Activated CD4-positive, alpha-beta memory T cell treated with anti-CD3 and anti-CD28 coated beads, Interleukin-2, amount 10 ng/mL, durations not matched to agents 7 days and 5 days (primary cell): ENCODE measurements at places on chromosomes 12 and 14.

- DNase-seq = no peak
These were observed 42.6 kb downstream of the NELL2 start for GRCh38 chr12:44833561-44833960.

- DNase-seq = no peak
These were observed 105.2 kb downstream of the RBM19 start for GRCh38 chr12:113860950-113861349.

DNA sequence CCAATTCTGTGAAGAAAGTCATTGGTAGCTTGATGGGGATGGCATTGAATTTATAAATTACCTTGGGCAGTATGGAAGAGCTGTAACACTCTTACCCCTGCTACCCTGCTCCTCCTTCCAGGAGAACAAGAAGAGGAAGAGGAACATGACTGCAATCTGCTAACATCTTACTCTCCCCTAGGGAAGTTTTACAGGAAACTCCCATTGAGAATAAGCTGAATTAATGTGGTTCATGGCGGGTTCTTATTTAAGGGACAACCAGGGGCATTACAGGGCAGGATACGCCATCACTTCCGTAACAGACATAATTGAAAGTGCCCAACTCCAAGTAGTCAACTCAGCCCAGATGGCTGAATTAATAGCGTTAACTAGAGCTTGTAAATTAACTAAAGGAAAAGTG, 9.4 kb upstream of the PSMC1 start:
- DNase-seq = no peak

DNA sequence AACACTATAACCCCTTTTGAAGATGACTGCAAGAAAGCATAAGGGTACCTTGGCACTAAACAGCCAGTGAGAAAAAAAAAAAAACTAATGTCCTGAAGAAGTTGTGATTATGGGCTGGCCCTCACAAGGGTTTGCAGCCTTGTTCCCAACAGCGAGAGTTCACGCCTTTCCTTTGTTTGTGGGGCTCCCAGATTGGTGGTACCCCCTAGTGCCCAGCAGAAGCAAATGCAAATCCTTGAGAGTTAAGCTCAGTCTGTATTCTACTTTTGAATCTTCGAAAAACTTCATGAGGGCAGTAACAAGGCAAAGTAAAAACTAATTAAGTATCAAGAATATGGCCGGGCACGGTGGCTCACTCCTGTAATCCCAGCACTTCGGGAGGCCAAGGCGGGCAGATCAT, 238.9 kb upstream of the LMO3 start:
- DNase-seq = no peak

DNA sequence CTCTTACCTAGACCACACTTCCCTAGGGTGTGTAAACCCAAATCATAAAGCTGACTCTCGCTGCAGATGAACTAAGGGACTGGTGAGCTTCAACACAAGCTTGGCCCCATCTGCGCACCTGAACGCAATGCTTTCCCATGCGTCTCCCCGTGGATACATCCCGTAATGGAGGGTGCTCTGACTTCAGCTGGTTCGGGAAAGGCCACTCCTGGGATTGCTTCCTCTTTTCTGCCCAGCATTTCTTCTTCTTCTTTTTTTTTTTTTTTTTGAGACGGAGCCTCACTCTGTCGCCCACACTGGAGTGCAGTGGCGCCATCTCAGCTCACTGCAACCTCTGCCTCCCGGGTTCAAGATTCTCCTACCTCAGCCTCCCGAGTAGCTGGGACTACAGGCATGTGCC, 27.7 kb upstream of the ETFBKMT start:
- no peak for DNase-seq

DNA sequence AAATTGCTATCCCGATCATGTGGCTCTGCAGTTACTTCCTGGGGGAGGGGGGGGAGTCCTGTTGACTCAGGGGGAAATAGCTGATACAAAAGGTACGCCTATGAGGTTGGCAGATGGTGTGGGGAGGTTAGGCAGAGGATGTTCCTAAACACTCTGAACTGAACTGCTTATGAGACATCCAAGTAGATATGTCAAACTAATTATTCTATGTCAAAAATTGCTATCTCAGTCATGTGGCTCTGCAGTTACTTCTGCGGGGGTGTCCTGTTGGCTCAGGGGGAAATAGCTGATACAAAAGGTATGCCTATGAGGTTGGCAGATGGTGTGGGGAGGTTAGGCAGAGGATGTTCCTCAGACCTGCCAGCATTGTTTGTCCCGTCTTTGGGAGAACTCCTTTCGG, 5.1 kb upstream of the VCPKMT start:
- DNase-seq = no peak

GRCh38 chr12:5317556-5317955, 114.4 kb upstream of the NTF3 start:
- DNase-seq = no peak

- DNase-seq = no peak
These were observed 74.2 kb downstream of the PPM1H start for GRCh38 chr12:62860501-62861411.

DNA sequence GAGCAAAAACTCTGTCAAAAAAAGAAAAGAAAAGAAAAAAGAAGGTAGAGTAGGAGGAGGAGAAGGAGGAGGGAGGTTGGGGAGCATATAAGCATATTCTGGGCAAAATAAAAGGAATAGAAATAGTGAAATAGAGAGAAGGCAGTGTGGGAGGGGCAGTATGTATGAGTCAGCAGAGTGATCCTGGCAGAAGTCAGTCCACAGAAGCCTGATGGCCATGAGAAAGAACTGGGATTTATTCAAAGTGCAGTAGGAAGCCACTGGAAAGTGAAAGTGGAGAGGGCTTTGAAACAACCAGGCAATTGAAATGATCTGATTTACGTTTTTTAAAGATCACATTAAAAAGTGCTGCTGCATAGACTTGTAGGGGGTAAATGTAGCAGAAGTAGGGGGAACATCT, 368.6 kb upstream of the USP15 start:
- DNase-seq = no peak

- DNase-seq = no peak
These were observed 46.2 kb upstream of the BEGAIN start for GRCh38 chr14:100633406-100633805.

DNA sequence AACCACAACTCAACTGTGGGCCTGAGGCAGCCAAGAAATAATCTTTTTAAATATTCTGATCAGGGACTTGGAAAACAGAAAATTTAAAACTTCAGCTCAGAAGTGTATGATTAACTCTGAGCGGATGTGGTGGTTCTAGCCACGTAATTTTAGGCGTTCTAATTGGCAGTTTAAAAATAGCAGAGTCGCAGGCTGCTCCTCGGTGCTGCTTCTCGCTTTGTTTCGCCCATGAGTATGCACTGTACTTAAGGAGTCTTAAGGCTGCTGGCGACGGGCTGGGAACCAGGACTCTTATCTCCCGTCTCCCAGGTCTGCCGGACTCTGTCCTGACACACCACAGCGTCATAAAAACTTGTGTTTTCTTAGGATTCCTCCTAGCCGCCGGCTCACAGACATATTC, 113.4 kb upstream of the PELI2 start:
- peak; percentile 49 for DNase-seq

GRCh38 chr12:129886541-129886940, 17.3 kb downstream of the TMEM132D start:
- no peak for DNase-seq

GRCh38 chr12:12719496-12719895, 2.3 kb downstream of the CDKN1B start:
- no peak for DNase-seq

GRCh38 chr12:5620896-5621295, 189.0 kb downstream of the NTF3 start:
- no peak for DNase-seq

GRCh38 chr14:67425608-67426007, 13.6 kb upstream of the PLEK2 start:
- DNase-seq = no peak

DNA sequence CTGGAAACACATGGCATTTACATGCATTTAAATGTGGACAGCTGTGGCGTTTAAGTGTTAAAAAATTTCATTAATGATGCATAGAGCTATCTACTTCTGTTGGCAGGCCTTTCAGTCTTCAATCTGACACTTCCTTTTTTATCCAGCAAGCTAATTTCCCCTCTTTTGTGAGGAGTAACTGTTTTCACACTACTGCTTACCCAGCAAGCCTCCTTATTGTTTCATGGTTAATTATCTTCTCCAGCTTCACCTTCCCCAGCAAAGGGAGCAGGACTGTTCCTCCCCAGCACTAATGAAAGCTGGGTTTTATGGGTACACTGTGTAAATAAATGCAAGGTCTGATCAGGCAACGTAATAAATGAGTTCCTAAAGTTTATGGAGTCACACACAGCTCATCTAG, 129.4 kb upstream of the NPAS3 start:
- no peak for DNase-seq

- DNase-seq = peak; percentile 63
These were observed 199.5 kb upstream of the SFSWAP start for GRCh38 chr12:131511391-131511802.

GRCh38 chr14:99700379-99700778, 16.3 kb downstream of the CYP46A1 start:
- no peak for DNase-seq

- DNase-seq = peak; percentile 54
These were observed 798 bp upstream of the RASAL1 start for GRCh38 chr12:113136128-113136989.

DNA sequence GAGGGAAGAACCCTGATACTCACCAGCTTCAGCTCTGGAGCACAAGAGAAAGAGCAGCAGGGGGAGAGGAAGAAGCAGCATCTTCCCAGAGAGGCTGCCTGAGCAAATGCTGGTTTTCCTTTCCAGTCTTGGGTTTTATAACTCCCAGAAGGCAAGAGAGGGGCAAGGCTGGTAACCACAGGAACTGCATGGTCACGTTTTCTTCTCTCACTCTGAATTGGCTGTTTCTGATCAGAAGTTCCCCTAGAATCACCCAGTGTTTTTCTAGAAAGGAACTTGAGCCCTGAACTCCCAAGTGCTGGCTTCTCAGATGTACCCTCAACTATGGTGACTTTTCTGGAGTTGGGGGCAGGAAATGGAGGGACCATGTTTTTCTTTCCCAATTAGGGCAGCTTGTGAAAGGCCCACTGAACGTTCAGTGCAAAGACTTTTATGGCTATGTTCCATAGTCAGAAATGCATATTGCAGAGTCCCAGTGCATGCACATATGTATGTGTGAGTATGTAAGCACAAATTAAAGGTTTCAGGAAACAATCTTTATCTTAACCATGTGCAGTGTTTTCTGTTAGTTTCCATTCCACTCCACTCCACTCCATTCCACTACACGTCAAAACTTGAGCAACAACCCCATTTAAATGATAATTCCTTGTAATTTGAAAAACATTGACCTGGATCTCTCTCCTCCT, at the start of gene CMA1:
TSS of gene CMA1 (minus strand) at position 111 of the 686 bp plus-strand sequence. CDS start at position 81, 30 bp downstream.
- DNase-seq = no peak

DNA sequence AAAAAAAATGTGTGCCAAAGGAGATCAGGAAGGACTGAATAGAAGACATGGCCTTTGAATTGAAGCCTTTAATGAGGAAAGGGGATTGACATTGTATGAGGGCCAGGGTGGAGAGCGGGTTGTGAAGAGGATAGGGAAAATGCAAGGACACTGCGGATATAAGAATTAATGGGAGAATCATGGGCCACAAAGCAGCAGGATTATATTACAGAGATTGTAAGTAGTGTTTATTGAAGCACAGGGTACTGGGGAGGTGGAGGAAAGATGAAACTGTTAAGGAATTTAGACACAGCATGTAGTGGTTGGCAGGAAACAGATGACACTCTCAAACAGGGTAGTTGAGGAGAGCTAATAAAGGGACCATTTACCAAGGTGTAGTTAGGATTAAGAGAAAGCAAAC, 16.4 kb upstream of the POC1B start:
- no peak for DNase-seq

GRCh38 chr12:117844114-117844830, 124.5 kb downstream of the KSR2 start:
- no peak for DNase-seq

DNA sequence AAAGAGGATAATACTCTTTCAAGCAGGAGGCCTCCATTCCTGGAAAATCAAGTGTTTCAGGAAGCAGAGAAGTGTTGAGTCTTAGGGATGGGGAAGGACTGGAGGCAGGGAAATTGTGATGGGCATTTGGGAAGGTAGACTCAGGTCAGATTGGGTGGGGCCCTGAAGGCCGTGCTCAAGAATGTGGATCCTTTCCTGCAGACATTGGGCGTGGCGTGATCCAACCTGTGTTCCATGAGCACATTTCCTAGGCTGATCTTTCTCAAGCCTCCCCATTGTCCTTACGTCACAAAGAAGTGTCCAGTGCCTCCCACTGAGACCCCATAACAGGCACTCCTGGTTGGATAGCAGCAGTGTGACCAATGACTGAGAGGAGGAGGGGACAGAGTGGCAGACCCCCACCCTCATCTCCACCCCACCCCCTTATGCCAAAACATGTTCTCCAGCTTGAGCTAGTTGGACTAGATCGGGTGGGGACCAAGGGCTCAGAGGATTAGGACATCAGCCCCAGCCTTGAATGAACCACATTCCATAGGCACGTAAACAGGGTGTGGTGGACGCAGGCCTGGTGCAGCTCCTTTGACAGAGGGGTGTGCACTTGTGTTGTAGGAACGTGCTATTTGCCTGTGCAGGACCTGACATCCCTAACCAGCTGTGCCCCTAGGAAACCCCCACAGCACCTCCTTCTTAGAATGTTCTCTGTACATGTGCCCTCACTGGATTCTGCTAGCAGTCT, 76.8 kb downstream of the TTC9 start:
- no peak for DNase-seq

- no peak for DNase-seq
These were observed 2.3 kb downstream of the ADGRD1 start for GRCh38 chr12:130956009-130956408.

DNA sequence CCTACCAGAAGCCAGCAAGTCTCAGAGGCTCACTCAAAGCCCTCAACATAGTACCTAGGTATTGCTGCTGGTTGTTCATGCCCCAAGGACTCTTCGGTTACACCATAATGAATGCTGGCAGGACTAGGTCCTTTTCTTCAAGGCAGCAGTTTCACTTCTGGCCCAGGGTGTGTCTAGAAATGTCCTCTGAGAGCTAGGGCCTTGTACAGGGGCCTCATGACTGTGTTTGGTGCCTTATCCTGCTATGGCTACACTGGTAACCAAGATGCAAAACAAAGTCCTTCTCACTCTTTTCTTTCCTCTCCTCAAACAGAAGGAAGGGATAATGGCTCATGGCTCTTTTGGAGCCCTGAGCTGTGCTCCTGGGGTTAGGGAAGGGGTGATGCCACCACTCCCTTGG, 15.2 kb upstream of the PTPRO start:
- no peak for DNase-seq

DNA sequence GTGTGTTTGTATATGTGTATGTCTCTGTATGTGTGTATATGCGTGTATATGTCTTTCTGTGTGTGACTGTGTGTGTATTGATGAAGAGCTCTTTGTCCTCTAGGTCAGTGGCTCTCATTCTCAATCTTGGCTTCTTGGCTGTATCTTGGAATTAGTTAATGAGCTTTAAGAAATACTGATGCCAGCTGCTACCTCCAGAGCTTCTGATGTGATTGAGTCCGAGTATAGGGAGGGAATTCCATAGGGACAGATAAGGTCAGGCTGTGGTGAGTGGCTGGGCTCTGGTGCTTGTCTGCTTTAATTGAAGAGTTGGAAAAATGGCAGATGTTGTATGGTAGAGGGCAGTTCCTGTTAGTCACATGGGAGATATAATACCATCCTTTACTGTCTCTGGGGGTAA, 140.1 kb downstream of the C12orf75 start:
- no peak for DNase-seq

- no peak for DNase-seq
These were observed 159.2 kb downstream of the TGFB3 start for GRCh38 chr14:75822522-75823141.
